NCI-H1105 (cell line): ENCODE measurements at places on chromosomes 7 and 10.

DNA sequence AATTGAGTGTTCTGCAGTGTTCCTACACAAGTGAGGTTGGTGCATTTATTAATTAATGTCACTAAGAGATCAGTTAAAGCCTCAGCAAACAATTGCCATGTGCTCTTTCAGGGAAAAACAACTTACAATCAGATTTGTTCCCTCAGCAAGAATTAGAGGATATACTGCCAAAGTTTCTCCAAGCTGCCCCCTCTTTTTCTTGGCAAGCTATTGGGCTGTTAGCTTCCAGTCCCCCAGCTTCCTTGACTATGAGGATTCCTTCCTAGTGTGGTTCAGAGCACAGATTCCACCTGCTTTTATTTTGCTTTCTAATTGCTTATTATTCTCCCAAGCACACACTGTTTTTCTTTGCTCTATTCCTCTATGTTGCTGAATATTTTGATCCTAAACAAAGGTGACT lies 112.7 kb downstream of the RBM20 start:
- DNase-seq = no peak

- no peak for DNase-seq
Measured at GRCh38 chr10:31875608-31876007, 53.0 kb downstream of the ARHGAP12 start.

- DNase-seq = no peak
Measured at GRCh38 chr10:99232360-99232999, 3.2 kb downstream of the HPSE2 start.

DNA sequence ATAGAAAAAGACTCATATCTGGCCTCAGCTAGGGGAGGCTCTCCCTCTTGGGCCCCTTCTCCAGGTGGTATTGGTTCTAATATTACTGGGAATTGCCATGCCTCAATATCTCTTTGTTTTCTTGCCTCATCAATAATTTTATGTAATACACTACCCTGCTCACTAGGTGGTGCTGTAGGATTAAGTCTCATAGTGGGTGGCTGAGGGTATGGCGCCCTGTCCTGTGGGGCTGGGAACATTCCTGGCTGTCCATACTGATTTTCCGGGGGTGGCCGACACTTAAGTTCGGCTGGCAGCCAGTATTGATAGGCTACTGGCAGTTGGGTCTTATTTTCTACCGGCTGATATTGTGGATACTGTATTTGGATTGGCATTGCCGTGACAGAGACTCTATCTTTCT lies 9.0 kb upstream of the TAS2R3 start:
- no peak for DNase-seq

GRCh38 chr10:132607491-132607890 lies 69.9 kb downstream of the INPP5A start:
- no peak for DNase-seq

- no peak for DNase-seq
Measured at GRCh38 chr7:37286454-37286832, 162.2 kb downstream of the ELMO1 start.

- peak; percentile 16 for DNase-seq
Measured at GRCh38 chr7:1269336-1269890, 36.7 kb downstream of the UNCX start.

GRCh38 chr10:25768167-25768566 lies 165.9 kb upstream of the MYO3A start:
- no peak for DNase-seq

GRCh38 chr10:132551093-132551807 lies 13.7 kb downstream of the INPP5A start:
- DNase-seq = no peak
